EH (cell line): ENCODE measurements at places on chromosomes 3 and 15.

- peak; percentile 45 for DNase-seq
Measured at GRCh38 chr3:184757022-184757651, 45.3 kb upstream of the MAGEF1 start.

GRCh38 chr3:166630190-166630589, 749.9 kb downstream of the ZBBX start:
- DNase-seq = no peak

- no peak for DNase-seq
Measured at GRCh38 chr3:181317508-181317907, 328.0 kb upstream of the DNAJC19 start.

DNA sequence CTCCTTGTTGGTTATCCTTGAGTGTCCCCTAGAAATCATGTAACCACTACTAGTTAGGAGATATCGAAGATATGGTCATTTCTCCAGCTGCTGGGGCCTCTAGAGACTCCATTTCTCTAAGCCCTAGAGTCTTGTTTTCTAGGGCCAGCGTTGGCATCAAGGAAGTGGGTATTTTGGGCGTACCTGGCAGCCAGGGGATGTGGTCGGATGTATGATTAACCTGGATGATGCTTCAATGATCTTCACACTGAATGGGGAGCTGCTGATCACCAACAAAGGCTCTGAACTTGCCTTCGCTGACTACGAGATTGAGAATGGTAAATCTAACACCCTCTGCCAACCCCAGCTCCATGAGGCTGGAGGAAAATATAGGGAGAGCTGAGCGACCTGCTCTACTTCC, 325.5 kb downstream of the RYR3 start:
- DNase-seq = no peak

GRCh38 chr3:62049033-62049432, 324.3 kb downstream of the FEZF2 start:
- DNase-seq = peak; percentile 36

- no peak for DNase-seq
Measured at GRCh38 chr3:12046406-12046805, 42.2 kb downstream of the SYN2 start.

DNA sequence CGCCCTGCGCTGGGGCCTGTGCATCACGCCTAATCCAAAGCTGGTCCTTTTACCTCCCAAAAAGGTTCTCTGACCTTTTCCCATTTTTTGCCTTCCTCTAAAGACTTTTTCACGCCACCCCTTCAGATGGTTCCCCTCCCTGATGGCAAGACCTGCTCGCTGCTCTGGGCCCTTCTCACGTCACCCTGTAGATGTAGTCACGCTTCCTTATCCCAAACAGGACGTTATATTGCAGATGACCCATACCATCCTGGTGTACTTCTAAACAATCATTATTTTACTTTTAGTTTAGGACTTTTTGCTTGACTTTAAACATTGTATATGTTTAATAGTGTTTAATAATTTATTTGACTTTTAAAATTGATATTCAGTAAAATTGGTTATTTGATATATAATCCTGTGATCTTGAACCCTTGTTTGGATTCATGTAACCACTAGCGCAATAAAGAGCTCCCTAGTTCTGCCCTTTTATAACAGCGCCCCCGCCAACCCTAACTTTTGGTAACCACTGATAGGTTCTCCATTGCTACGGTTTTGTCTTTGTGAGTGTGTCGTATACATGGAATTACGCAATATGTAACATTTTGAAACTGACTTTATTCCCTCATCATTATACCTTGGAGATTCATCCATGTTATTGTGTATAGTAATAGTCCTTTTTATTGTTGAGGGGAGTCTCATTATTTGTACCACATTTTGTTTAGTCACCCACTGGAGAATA, 159.0 kb upstream of the CHRNA7 start:
- no peak for DNase-seq

GRCh38 chr3:159439346-159439745, 549.3 kb upstream of the IL12A start:
- DNase-seq = no peak

DNA sequence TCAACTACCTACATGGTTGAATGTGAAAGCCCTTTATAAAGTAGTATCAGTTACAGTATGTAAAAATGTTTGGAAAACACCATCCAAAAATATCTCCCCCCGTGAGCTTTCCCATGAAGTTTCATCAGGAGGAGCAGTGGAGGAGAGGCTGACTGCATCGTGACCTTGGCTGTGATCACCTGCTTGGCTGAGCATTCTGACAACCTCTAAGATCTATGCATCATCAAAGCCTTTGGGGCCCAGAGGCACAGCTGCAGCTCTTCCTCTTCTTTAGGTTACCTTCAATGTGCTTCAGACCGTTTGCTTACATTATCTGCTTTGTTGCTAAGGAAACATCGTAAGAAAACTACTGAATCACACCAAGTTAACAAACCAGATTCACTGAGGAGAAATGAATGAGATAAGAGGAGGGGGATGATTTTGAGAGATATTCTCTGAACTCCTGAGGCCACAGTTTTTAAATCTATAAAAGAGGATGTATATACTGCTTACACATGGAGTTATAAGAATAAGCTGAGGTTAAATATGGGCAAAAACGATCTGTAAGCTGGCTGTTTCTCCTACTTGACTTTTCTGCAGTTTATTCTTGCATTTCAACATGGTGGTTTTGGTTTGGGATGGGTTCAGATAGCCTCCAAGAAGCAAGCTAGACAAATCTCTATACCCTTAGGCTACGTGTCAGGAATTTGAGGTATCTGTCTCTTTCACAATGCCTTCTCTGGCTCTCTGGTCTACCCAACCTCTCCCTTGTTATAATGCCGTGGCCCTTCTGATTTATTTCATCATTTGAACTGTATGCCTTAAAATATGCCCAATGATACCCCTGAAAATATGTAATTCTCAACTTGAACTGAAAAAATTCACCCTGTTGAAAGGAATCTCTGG, 4.0 kb downstream of the GCSAM start:
- peak; percentile 75 for DNase-seq

GRCh38 chr15:97903971-97904572, 56.4 kb upstream of the ARRDC4 start:
- DNase-seq = peak; percentile 84

GRCh38 chr15:50687302-50687902, 805 bp upstream of the TRPM7 start:
- DNase-seq = no peak

- DNase-seq = no peak
Measured at GRCh38 chr15:93523481-93523880, 434.5 kb upstream of the RGMA start.

- peak; percentile 16 for DNase-seq
Measured at GRCh38 chr3:70754314-70754713, 441.9 kb upstream of the MDFIC2 start.

DNA sequence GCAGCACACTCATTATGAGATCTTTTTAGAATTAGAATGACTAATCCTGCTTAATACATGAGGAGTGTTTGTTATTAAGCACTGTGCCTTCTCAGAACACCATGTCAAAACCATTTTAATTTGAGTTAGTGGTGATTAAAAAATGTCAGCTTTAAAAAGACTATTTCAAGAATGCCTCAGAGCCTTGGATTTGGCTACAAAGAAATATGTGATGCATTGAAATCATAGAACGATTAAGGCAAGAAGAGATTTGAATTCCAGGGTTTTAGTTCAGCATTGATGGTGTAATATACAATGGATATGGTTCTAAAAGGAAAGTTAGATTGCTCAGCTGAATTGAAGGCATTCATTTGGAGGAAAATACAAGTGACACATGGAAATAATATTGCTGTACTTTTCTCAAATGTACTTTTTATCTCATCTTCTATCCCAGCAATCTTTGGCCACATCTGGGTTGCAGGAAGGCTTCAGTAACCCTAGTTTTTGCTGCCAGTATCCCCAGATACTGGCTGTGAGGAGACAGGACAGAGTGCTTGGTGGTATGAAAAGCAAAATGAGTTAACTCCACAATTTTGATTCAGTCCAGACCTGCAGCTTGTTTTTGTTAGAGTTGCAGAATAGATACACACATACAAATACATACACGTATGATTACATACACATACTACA, 303.8 kb downstream of the CLSTN2 start:
- no peak for DNase-seq

GRCh38 chr3:70149714-70150400, 150.3 kb downstream of the SAMMSON start:
- DNase-seq = no peak

- DNase-seq = no peak
Measured at GRCh38 chr15:84034578-84035398, 200.8 kb upstream of the GOLGA6L4 start.
